ENCODE measurements at places on chromosomes 5 and 9.

DNA sequence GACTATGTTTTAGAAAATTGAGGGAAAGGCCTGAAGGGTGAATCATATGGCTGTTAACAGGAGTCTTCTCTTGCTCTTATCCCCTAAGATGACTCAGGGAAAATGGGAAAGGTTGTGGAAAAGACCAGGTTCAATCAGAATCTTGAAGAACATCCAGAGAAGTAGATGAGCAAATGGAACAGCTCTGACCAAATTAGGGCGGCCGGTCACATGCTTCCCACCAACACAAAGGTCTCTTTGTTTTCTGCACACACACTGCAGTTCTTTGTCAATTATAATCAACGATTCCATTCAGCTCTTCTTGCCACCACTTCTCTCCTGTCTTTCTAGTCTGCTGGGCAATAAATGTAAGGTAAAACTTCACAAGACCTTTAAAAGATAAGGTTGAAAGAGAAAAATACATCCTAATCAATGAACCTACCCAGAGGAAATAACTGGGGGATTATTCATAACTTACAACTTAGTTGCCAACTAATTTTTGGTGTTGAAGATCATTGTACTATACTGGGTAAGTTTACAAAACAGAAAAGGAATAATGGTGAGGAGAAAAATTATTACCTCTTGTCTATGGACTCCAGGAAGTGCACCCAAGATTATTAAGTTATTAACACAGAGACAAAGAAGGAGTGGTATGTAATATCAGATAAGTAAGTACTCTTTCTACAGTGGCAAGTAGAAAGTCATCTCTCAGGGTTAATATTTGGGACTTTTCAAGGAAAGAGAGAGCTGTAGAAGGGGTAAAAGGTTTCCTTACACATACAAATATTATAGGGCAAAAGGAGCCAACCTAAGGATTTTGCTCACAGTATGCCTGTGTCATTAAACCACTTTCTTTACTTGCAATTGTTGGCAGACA lies 441.9 kb upstream of the PIK3R1 start:
- peak; percentile 68 for DNase-seq

- no peak for DNase-seq
Measured at GRCh38 chr5:125176005-125176390, 429.6 kb upstream of the ZNF608 start.

- DNase-seq = no peak
Measured at GRCh38 chr5:122421374-122422079, 109.5 kb downstream of the SNCAIP start.

DNA sequence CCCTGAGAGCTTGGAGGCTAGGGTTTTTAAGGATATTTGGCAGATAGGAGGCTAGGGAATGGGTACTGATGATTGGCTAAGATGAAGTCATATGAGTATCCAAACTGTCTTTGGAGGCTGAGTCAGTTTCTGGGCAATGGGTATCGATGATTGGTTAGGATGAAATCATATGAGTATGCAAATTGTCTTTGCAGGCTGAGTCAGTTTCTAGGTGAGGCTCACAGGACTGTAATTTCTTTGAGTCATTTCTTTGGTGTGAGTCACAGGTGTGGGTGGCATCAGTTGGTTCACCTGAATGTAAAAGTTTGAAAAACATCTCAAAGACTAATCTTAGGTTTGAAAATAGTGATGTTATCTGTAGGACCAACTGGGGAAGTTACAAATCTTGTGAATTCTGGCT lies 1068.0 kb downstream of the NR2F1-AS1 start:
- DNase-seq = no peak

DNA sequence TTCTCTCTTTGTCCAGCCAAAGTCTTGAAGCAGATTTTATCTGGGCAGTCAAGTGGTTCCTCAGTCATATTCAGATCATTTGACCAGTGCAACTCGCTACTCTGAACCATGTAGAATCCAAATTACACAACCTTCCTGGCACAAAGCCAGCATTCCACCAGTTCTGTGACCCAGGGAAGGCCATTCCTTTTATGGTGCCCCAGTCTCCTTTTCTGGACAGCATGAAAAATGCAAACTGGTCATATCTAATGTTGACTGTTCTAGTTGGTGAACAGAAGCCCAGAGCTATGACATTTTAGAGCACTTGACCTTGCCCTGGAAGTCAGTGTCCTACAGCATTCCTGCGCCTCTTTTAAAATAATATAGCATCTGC lies 364.6 kb downstream of the BRINP1 start:
- peak; percentile 92 for DNase-seq

DNA sequence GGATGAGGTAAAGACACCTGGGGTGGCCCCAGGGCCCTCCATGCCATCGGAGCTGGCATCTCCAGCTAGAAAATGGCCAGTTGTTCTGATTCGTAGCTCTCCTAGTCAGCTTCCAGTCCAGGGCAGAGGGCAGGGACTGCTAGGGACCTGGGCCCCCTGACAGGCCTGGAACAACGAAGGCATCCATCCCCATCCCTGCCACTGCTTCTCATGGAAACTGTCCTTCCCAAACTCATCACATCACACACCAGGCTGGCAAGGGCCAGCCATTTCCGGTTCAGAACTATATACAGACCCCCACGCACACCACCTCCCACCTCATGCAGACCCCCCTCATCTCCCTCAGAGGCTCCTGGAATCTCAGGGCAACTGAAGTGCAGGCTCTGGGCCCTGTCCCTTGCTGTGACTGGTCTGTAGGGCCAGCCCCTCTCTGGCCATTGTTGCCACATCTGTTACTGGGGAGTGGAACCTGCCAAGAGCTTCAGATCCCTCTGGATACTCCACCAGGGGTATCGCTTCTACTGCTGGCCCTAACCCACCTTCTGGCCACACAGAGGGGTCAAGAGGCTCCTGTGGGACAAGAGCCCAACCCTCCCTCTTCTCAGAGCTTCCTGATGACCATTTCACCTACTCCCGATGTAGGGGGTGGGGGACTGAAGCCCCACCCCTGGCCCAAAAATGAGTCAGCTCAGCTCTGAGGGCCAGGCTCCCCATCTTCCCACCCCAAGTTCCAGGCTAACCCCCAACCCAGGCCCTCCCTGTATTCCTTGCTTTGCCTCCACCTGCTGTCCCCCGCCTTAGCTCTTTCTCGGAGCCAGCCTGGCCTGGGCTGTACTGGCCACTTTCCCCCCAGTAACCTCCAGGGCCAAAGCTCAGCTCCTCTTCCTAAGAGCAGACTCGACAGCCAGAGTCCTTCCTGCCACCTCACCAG lies 1.2 kb upstream of the MZB1 start:
- DNase-seq = no peak

- DNase-seq = peak; percentile 45
Measured at GRCh38 chr9:27771803-27772545, 198.7 kb upstream of the C9orf72 start.

GRCh38 chr9:134600371-134600770 lies 41.2 kb upstream of the COL5A1 start:
- no peak for DNase-seq

DNA sequence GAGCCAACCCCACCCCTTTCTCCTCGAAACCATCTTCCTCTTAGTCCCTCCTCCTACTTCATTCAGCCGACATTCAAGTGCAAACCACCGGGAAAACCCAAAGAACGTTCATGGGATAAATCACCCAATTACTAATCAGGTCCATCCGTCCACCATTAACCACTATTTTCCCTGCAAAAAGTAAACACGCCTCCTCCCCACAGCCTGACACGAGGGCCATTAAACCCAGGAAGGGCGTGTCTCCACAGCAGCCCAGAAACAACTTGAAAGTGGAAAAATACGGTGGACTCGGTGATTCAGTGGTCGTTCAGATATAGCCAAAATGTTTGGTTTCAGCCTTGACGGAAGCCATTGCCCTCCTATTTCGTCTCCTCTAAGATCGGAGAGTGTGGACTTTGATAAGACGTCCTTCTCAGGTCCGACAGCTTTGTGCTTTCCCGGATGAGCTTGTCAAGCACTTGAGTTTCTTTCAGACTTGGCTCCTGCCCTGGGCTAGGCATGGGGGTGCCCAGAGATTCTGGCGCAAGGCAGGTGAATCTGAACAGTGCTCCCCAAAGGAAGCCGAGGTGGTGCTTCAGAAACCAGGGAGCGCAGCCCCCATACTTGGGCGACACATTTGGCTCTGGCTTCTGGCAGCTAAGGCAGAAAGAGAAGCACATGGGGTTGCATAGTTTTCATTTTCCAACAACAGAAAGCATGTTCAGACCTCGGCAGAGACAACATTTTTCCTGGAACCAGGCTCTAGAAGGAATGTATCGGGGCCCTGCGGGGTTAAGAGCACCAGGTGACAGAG lies 56.6 kb downstream of the SMIM23 start:
- no peak for DNase-seq

- DNase-seq = peak; percentile 15
Measured at GRCh38 chr5:62132276-62132675, 173.7 kb upstream of the KIF2A start.

DNA sequence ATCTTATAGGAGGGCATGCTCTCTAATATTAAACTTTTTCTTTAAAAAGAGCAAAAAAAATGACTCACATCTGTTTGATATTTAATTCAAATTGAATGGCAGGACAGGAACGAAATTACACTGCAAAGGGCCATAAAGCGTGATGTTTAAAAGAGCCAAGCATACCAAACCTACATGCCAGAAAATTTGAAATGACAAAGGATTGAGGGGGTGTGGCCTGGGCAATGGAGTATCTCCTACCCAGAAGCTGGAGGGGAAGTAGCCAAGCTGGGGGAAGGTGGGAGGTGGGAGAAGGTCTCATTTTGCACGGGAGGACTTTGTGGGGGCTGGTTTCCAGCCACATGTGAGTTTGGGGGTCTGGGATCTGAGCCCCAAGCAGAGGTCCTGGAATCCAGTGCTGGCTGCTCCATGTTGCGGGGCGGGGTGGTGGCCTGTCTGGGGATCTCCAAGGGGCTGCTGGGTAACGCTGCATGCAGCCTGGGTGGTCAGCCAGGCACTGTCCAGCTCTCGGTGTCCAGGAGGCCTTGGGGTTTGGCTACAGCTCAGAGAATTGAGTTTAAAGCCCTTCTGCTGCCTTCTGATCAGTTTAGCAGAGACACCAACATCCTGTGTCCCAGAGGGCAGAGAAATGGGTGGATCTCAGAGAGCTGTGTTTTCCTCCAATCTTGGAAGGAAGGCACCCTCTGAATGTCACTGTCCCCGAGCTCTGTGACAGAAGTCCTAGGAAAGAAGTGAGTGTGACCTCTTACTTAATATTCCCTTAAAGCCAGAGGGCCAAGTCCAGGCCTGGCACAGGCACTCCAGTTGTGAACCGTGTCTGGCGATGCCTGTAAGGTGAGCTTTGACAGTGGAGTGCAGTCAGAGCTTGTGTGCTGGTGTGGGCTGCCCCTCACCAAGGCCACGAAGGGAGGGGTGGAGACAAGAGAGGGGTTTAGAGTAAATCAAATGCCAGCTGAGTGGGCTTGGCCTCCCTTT lies 7.6 kb downstream of the DCANP1 start:
- peak; percentile 58 for DNase-seq

GRCh38 chr5:150412319-150413175 lies at the start of gene CD74:
Gene CD74, minus strand, starts transcription at chr5:150412910. Its CDS starts 161 bp downstream, at chr5:150412749.
- DNase-seq = peak; percentile 13

DNA sequence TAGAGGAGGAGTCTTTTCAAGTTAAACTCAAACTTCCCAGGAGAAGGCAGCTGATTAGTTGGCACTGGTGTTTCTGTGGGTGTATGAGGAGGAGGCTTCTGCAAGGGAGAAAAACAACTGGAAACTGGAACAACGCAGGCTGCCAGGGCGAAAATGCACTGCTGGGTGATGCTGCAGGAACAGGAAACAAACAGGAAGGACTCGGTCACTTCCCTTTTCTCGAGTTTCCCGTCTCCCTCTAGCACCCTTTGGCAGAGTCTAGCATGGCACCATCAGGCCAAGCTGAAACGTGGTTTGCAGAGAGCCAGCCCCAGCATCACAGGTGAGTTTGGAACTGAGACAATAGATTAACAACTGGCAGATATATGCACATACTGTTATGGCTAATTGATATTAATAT lies 77.5 kb upstream of the CAST start:
- no peak for DNase-seq

DNA sequence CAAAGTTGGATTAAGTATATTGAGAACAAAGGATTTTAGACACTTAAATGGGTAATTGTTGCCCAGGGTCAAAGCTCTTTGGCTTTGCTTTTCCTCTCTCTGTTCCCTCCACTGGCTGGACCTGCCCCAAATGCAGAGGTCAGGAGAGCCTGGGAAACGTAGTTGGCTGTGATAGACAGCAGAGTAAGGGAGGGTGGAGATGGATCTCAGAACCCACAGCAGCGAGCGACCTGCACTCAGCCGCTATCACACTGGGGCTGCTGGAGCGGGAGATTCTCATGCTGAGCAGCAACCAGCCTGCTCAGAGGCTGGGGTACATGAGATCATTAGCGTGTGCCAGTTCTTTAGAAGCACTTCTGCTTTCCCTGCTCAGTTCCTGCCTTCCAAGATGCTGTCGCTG lies 71.8 kb upstream of the TTC23L start:
- DNase-seq = no peak

DNA sequence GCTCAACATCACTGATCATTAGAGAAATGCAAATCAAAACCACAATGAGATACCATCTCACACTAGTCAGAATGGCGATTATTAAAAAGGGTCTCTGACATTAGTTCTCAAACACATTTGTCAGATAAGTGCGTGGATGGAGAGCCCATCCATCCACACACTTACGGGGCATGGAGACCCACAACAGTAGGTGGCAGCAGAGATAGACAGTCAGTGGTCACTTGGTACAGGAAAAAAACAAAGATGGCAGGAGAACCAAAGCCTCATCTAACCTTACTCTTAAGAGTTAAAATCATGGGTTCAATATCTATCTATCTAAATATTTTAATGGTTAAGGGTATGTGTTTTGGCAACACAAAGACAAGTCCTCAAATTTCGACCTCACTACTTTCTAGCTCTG lies 1378.7 kb upstream of the C9orf72 start:
- DNase-seq = no peak

DNA sequence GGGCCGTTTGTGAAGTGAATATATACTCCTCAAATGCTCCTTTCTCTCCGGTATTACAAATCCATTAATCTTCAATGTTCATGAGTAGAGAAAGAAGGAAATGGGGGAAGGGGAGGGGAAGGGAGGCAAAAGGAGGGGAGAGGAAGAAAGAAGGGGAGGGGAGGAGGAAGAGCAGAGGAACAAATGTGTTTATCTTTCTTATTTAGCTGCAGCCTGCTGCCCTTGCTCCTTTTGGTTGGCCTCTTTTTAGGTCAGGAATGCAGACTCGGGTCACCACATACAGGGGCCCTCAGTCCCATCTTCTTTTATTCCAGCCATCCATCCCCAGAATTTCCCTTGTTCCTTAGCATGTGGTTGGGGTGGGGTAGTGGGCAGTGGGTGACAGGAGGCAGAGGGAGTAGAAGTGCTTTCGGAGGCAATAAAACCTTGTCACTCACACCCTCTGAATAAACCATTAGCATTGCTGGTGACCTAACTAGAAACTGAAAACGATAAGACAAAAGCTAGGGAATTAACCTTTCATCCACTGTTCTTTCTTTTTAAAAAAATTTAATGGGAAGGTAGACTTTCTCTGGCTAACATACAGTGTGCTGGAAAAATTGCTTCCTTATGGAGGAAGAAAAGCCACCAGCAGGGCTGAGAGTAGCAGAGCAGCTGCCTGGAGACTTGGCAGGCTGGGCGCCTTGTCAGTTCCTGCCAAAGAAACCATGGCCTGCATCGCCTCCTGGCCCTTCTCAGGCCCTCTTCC lies 16.8 kb upstream of the PRLR start:
- DNase-seq = peak; percentile 14
